Fibroblast of skin of left biceps (primary cell): ENCODE measurements at places on chromosomes 7 and 10.

DNA sequence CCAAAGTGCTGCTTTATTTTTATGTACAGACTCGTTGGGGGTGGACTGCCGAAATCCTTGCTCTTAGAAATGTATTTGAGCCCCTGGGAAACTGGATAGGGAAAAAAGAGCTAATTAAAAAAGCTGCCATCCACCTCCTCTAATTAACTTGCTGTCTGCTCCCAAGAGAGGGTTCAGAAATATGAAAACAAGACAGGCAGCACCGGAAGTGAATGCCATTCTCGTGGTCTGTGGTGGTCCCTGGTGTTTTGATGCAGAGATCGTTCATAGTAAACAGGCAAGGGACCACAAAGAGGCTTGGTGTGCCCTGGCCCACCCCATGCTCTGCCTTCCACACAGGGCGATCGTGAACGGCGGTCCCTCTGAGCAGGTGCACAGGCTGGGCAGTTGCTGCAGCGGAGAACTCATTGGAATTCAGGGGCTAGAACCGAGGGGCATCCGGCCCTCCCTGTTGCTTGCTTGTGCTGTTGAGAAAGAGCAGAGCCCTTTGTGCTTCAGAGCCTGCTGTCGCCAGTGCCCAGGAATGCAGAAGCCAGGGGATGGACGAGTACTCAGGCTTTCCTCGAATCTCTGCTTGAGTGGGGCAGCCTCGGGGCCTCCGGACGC lies 79.1 kb upstream of the BTBD16 start:
- DNase-seq = no peak

DNA sequence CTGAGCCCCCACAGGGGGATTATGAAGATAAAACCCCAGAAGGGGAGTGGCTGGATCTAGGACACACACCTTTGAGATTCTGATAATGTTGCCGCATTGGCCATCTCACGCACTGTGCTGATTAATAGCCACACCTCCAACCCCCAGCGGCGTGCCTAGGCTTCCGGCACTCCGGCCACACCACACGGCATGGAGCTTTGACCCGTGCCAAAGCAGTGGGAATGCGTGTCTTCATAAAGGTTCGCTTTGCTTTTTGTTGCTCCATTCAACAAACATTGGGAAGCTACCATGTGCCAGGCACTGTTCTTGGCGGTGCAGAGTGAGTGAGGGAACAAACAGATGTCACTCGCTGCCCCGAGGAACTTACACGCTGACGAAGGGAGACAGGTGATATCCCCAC lies 117.6 kb downstream of the TCERG1L start:
- no peak for DNase-seq

DNA sequence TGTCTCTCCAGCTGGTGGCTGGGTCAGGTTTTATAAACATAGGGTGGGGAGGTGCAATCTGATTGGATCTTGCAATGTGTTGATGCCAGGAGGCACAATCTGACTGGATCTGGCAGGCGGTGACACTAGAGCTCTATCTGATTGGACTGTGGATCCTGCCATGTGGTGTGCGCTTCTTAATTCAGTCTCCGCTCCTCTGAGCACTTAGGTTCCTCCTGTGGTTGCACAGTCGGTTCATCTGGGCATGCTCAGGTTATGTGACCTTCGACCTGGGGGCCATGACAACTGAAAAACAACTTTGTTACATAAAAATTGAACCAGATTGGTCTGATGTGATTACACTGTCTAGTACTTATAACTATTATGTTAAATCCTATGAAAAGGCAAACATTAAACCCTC lies 127.1 kb upstream of the SVIL start:
- DNase-seq = no peak

GRCh38 chr10:118057361-118057760 lies 10.6 kb upstream of the RAB11FIP2 start:
- no peak for DNase-seq

DNA sequence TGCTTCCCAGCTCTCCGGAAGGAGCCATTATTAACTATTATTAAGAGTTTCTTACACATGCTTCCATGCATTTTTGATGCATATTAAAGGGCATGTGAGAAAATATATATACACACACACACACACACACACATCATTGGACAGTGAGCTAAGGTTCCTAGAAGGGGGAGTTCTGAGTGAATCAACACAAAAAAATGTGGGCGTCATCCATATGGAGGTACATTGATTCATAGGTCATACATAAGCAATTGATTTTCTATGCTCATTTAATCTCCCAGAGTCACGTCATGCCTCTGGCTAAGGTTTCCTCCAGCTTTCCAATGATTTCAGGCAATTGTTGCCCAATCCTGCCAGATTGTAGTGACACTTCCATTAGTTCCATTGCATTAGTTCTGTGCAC lies 269.4 kb downstream of the DNAJB9 start:
- DNase-seq = peak; percentile 49

DNA sequence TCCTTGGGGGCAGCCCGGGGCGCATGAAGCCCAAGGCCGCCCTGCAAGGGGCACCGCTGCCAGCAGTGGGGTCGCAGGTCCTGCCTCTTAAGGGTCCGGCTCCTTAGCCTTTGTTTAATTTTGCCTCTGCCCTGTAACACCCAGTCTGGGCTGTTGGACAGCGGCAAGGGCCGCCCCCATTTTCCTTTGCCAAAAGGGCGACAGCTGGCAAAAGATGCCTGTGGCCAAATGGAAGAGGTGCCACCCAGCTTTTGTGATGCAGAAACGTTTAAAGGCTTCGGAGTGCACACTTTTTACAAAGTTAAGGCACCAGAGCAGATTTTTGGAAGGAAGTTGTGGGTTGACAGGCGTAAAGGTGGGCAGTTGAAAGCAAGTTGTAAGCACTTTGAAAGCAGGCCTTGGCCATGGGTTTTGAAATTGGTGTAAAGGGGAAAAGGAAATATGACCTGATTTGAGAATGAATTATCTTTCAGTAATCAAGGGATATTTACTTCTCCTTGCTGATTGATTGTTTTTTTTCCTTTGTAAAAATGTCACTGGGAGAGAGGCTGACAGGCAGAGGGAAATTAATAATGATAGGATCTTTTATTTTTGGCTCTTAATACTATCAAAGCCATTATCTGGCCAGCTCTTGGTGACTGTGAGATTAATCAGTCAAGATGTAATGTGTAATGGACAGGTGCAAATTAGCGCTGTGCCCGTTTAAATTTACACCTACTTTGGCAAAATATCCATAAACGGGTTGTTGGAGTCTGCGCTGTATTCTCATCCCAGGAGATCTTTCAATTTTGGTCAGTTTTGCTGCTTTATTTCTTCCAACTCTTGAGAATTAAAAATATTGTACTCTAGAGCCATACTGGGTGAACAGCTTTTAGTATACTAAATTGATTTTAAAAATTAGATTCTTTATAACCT lies 1.2 kb downstream of the CASD1 start:
- DNase-seq = no peak
